ENCODE measurements at places on chromosomes 16 and 17.

- no peak for DNase-seq
Observed at GRCh38 chr17:67294451-67295199, 49.6 kb upstream of the HELZ start.

- DNase-seq = no peak
Observed at GRCh38 chr17:60351012-60351695, 40.8 kb downstream of the USP32 start.

DNA sequence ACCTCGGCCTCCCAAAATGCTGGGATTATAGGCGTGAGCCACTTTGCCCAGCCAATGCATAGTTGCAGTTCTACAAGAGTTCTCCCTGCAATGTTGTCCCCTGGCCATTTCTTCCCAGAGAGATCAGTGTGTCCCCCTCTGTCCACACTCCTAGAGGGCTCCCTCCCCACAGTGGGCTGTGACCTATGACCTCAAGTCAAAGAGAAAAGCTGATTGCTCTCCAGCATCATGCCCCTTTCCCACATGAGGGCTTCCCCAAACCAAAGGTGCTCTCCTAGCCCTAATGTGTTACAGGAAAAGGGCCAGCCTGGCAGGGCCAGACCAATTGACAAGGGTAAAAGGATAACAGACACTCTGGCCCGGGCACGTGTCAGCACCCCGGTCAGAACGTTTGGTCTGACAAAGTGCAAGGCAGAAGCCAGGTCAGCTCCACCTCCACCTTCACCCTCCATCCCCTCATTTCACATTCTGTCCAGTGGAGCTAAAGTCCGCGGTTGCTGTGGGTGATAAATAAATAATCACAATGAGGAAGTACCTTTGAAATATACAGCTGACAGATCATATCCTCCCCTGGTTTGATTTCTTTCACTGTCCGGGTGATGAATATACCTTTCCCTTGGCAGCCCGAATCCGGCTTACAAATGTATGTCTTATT lies 17.8 kb downstream of the TTLL6 start:
- DNase-seq = no peak

GRCh38 chr16:1220841-1221627 lies 4.0 kb downstream of the TPSG1 start:
- DNase-seq = no peak

DNA sequence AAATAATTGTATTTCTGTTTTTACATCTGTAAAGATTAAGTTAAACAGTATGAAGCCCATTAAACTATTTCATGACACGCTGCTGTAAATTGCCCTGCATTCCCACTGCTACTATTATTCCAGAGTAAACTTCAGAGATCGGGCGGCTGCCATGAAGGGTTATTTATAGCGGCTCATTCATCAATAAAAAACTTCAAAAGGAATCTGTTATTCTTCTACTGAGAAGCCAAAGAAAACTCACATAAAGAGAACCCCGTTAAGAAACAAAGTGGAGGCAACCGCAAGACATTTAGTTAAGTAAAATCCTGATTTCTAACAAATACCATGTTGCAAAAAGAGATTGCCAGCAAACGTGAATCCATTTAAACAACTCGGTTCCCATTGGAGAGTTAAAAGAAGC lies 16.4 kb downstream of the FOXL1 start:
- DNase-seq = no peak

GRCh38 chr17:77127735-77128361 lies 12.9 kb upstream of the SEC14L1 start:
- no peak for DNase-seq

- DNase-seq = no peak
Observed at GRCh38 chr16:85990861-85991301, 91.9 kb downstream of the IRF8 start.

DNA sequence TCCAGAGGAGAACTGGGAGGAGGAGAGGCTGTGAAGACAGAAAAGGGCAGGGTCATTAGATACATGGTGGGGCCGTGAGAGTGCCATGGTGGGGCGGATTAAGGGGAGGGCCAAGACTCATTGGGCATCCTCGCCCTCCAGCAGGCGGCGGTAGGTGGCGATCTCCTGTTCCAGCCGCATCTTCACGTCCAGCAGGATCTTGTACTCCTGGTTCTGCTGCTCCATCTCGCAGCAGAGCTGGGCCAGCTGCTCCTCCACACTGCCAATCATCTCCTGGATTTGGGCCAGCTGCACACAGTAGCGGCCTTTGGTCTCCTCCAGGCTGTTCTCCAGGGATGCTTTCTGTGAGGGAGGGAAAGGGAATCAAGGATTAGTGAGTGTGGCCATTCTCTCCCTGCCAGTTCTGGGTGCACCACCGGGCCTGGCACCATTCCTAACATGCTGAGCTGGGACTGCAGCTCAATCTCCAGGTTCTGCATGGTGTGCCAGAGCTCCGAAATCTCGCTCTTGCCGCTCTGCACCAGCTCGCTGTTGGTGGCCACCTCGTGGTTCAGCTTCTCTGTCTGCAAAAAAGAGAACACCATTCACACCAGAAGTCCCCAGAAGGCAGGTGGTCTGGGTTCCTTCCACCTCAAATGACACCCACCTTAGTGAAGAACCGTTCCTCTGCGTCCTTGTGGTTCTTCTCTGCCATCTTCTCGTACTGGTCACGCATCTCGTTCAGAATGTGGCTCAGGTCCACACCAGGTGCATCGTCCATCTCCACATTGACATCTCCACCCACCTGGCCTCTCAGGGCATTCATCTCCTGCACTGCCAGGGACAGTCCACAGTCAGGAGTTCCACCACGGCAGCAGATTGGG lies 129.0 kb downstream of the CCDC144A start:
- no peak for DNase-seq

GRCh38 chr17:16353317-16354174 lies at the start of gene CENPV:
CENPV (minus strand) TSS chr17:16353469; CDS start chr17:16353436, 33 bp downstream.
- no peak for DNase-seq

GRCh38 chr17:45700171-45701090 lies 83.7 kb upstream of the CRHR1 start:
- DNase-seq = no peak

- no peak for DNase-seq
Observed at GRCh38 chr17:80292521-80292971, 31.9 kb downstream of the RNF213 start.

DNA sequence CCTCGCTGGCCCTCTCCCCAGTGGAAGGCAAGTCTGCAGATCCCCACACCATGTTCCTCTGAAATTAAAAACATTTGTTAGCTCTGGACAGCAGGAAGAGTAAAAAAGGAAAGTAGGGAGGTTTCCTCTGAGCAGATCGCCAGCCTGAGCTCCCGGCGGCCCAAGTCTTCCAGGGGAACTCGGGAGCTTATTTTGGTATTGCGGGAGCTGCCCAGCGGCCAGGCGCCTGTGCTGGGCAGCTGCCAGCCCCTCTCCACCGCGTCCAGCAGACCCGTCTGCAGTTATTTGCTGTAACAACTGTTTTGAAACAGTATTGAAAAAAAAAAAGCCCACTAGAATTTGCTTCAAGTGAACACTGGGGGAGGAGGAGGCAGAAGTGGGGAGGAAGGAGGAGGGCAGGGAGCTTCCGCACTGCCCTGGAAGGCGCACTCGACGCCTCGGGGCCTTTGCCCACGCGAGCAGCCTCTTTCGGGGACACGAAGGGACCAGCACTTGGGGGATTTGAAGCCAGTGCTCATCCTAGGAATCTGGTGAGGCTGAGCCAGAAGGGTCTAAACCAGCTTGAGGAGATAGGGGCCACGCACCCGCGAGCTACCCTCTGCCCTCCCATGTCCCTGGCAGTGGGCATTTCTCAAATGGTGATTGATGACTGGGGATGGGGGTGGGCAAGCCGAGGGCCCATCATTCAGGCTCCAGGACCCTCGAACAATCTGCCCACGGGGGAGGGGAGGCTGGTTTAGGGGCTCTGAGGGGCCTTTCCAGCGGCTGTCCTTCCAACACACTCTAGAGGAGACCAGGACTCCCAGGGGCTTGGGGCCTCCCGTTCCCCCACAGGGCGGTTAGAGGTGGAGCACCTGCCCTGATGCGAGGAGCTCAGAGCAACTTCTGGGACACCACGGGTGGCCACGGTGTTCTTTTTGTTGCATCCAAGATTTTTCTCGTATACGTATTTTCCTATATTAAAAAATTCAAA lies 3.0 kb upstream of the BAHCC1 start:
- DNase-seq = no peak

DNA sequence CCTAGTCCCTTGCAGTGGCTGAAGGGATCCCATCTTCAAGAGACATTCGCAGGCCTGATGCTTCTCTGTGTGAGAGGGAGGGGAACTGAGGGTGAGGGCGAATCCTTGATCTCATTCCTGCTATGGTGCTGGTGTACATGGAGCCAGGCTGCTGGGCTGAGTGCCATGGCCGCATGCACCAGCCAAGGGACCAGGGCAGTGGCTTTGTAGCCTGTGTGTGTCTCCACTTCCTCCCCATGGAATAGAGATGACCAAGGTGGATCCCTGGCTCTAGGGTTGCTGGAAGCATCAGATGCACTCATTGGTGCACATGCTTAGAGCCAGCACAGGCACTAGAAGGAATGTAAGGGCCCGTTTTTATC lies 195.0 kb downstream of the FOXL1 start:
- DNase-seq = no peak

- DNase-seq = no peak
Observed at GRCh38 chr17:4548721-4549531, 6.3 kb downstream of the MYBBP1A start.

DNA sequence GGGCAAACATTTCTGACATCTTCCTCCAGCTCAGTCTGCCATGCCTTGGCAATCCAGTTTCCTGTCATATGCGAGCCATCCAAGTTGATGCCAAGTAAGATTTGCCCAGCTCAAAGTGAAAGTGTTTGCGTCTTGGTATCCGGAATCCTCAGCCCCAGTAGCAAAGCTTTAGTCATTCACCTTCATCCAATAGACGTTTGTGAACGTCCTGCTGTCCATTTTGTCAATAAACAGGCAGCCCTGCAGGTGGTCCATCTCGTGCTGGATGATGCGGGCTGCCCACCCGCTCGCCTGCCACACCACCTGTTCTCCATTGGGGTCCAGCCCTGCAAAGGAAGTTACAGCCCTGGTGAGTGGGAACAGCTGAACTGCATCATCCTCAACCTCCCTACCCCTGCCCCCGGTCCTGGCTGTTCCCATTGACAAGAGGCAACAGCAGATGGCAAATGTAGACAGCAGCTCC lies 1.5 kb downstream of the PDF start:
- DNase-seq = no peak

DNA sequence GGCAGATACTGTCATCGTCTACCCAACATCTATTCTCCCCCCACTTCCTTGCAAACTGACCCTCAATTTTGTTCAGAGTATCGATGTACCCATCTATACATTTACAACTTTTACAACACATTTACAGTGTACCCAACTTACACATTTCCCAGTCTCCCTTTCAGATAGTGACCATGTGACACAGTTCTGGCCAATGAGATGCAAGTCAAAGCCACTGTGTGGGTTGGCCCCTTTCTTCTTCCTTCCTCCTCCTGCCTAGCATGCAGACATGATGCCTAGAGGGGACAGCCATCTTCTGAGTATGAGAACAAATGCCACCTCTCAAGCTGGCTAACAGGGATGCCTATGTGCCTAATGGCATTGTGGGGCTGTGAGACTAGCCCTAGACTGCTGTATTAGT lies 11.3 kb upstream of the NFAT5 start:
- DNase-seq = no peak

DNA sequence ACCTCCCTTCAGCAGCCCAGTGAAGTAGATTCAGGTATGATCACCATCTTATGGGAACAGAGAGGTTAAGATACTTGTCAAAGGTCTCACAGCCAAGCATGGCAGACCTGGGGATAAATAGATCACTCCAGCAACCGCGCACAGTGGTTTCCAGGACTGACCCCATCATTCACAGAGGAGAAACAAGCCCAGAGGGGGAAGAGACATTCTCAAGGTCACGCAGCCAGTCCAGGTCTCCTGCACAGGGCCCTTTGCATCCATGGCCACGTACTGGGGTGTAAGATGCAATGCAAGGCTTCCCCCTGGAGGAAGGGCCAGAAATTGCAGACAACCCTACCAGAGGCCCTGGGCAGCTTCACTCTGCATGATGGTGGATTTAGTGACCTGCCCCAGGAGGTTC lies 19.9 kb downstream of the TLE7 start:
- no peak for DNase-seq

DNA sequence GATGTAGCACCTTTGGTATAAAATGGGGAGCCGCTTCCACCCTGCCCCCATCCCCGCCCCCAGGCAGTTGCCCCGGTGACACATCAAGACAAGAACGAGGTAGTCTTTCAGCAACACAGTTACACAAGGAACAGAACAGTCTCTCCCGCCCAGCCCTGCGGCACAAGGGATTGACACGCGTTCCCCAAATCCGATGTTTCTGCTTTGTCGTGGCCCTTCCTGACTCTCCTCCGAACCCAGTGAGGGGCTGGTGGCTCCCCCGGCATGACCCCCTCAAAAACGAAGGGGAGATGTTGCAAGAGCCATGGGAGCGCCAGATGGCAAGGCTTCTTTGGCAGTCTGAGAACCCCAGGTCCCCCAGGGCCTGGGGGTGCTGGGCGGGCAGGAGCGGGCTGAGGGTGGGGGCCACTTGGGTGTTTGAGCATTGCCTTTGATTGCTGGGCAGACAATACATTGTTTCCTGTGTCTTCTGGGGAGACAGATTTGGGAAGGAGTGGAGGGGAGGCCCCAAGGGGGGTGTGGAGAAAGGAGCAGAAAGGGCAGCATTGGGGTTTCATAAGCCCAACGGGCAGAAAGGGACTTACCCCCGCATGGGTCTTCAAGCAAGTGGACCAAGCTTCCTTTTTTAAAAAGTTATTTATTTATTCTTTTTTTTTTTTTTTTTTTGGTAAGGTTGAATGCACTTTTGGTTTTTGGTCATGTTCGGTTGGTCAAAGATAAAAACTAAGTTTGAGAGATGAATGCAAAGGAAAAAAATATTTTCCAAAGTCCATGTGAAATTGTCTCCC lies 16.6 kb downstream of the COL1A1 start:
- no peak for DNase-seq

- no peak for DNase-seq
Observed at GRCh38 chr16:1527836-1528811, 5.3 kb upstream of the TMEM204 start.

DNA sequence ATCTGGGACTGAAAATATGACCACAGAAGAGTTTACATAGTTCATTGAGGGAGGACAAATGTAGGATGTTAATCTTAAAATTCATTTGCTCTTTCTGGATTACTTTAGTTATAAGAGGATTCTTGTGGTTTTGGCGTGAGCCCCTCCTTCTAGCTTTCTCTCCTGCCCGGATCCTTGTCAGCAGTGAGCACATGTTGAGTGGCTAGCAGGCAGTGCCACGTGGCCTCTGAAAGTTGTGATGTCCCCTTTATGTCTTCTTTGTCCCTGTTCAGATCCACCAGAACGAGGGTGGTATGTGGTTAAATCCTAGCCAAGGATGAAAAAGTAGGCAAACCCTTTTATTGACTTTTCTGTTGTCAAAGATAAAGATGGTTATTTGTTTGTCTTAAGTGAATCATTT lies 83.8 kb downstream of the GNAO1 start:
- no peak for DNase-seq

DNA sequence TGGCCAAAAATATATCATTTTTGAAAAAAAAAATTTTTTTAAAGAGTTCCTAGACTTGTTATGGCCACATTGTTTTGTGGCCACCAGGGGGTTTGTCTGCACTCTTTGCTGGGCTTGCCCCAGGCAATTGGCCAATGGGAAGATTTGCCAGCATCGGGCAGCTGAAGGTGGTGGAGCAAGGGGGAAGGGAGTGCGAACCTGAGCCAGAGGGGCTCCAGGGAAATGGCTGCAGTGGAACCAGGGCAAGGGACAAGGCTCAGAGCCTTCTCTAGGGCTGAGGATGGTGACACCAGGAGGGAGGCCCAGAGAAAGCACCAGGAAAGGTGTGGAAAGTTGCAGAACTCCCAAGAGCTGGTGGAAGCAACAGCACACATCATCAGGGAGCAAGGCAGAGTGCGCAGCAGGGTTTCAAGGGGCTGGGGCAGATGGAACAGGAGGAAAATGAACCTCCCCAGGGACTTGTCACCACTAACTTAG lies 15.5 kb upstream of the CMIP start:
- DNase-seq = no peak

- DNase-seq = no peak
Observed at GRCh38 chr17:40340880-40341807, 23.4 kb downstream of the GJD3 start.

Data from epithelial cell of proximal tubule (primary cell).